CD4-positive, alpha-beta T cell treated with Interleukin-15 for 4 hours (primary cell): ENCODE measurements at places on chromosomes 5 and 9.

GRCh38 chr5:161847447-161847846 is 473 bp upstream of the GABRA1 start:
- no peak for DNase-seq

- DNase-seq: no peak
Measured at GRCh38 chr9:114178076-114178475, 22.7 kb downstream of the COL27A1 start.

DNA sequence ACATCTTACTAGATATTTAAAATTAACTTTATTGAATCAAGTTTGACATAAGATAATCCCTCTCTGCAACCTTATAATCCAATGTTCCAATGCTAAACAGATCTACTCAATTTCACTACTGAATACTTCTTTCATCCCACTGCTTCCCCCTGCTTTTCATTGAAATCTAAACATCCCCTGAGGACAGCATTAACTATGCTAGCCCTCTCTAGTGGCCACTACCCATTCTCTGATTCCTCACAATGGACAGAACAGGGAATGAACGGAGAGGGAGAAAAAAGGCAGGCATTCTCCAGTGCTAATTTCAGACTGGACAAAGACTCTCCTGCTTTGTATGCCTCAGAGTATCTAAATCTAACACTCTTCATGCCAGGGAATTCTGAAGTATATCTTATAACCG is 54.3 kb upstream of the RGS7BP start:
- DNase-seq: no peak

GRCh38 chr9:110762783-110763182 is 94.2 kb downstream of the MUSK start:
- DNase-seq: no peak

- no peak for DNase-seq
Measured at GRCh38 chr5:109324351-109324750, 85.4 kb downstream of the PJA2 start.

DNA sequence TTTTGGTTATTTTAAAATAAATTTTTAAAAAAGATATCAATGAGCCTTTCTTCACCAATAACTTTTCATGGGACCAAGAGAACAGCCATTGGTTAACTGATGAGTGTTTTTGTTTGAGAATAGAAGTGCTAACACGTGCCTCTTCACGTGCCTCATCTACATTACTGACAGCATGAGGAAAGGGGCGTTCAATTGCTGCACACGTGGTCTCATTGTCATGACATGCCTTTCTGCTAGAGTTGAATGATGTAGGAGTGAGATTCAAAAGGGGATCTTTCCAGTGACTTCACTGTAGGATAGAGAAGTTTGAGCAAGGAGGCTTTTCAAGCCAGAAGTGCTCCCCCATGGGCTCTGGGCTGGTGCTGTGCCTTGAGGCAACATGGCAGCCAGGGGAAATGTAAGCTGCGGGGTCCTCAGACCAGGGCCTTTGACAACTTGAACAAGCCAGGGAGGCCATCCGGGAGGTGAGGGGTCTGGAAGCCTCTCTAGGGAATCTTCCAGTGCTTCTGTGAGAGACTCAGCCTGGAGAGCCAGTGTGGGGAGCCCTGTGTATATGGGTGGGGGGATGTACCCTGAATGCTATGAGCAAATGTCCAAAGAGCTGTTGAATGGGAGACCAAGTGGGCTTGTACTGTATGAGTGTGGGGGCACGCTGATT is 51.2 kb upstream of the FSTL4 start:
- DNase-seq: no peak

DNA sequence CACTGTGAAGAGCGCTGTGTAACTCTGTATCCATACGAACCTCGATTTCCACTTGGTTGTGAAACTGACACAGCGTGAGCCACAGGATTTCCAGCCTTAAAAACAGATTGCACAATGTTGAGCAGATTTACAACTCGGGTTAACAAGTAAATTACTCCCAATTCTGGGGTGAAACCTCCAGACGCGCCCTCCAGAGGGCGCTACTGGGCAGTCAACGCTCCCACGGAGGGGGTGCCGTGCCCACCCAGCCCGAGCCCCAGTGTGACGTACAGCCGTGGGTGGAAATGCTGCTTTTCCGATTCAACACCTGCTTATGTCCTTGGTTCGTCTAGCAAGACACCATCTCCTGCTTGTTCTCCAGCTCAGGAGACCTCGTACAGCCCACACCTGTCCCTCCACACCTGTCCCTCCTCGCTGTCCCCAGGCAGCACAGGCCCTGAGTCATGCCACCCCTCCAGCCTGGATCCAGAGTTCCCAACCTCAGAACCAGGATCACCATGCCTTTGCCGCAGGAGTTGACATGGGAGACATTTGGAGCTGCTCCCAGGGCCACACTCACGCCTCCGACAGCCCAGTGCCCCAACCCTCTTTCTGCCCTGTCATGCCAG is 34.4 kb upstream of the SLC6A3 start:
- peak; percentile 39 for DNase-seq

- DNase-seq: no peak
Measured at GRCh38 chr9:12813960-12814876, 39.4 kb downstream of the LURAP1L start.

GRCh38 chr5:35826554-35826953 is 30.1 kb upstream of the IL7R start:
- DNase-seq: no peak

DNA sequence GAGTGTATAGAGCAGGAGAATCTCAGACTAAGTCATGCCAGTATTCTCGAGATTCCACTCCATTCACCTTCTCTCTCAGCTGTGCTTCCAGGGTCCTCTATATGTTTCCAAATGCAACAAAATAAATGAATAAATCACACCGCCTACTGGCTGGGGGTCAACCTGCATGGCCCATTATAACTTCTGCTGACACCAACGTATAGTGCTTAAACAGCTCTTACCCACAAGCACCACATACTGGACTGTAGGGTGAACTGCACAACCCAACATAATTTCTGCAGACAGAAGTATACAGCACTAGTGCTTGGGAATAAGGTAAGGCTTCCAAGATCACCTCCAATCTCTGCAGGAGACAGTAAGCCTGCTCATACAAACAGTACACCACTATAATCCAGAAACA is 33.1 kb upstream of the HTR4 start:
- DNase-seq: no peak

GRCh38 chr5:10626473-10627013 is 62.7 kb downstream of the ANKRD33B start:
- no peak for DNase-seq

- DNase-seq: no peak
Measured at GRCh38 chr5:90613918-90614504, 55.4 kb downstream of the ADGRV1 start.

- no peak for DNase-seq
Measured at GRCh38 chr5:71807909-71808308, 88.8 kb downstream of the CARTPT start.

DNA sequence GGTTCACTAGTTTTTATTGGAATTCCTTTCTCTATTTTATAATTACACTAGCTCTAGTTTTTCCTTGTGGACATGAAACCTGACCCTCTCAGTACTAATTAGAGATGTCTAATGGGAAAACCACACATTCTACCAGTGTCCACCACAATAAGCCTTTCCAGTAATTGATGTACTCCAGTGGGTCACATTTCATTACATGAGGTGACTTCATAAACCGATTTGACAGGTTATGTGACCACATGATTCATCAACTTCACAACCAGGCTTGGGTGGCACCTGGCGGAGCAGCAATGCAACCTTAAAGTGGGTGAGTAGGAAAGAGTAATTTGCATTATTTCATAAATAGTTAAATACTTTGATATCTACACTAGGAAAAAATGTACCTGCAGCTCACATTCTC is 284.2 kb upstream of the ADAMTS16 start:
- no peak for DNase-seq

DNA sequence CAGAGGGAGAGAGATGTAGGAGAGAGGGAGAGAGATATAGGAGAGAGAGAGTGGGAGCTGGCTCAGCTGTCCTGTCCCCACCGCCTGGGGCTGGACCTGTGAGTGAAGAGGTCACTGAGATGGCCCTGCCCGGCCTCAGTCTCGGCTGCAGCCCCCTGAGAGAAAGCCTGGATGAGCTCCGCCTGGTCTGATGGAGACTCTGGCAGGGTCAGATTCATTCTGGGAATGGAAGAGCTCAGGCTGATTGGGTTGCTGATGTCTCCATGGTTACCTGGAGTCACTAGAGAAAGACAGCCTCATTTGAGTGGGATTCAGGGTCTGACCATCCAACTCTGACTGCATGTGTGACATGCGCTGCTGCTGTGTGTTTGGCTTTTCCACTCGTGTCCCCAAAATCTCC is 27.1 kb upstream of the SEMA4D start:
- DNase-seq: no peak

DNA sequence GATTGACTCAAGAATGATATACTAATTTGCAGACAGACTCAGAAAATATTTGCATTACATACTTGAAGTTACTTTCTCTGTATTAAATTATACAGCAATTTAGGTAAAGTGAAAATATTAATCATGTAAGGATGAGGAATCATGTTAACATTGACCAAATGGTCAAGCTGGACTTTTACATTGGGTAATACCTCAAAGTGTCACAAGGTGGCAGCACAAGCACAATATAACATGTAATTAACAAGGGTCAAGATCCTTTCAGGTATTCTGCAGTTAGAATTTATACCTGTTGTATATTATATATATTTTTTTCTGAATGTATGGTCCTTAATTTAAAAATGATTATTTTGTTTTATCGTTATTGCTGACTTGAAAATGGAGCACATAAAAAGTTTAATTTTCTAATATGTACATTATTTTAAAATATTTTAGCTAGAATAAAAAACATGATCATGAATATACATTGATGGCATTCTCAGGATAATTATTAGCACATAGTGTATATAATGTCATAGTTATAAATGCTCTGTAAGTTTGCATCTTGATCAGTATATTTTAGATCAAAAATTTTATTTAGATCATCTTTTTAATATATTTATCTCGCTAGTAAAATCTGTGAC is 8.6 kb downstream of the HAPLN1 start:
- peak; percentile 46 for DNase-seq

DNA sequence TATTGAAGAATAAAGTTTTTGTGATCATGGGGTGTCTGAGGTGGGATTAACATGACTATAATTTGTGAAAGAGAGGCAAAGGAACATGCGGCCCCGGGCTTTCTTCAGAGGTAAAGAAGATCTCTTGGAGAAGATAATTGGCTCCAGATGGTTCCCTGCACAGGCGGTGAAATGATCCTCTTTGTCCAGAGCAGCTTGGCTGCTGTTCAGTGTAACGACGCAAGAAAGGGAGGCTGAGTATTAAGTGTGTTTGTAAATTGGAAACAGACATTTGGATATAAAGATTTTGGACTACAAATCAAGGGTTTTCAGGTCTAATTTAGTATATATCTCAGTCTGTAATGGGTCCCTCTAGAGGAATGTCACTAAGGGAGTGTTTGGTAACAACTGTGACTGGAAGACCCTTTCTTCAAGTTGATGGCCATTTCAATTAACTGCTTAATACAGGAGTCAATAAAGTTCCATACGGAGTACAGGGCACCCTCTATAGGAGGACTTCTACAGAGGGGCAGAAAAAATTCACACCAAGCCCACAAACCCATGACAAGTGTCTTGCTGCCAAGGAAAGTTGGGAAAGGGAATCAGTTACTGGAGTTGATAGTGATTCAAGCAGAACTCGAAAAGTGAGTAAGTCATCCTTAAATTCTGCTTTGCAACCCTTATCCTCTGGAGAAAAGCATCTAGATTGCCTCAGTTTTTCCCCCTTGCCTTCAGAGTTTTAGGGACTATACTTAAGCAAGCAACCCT is 4.1 kb downstream of the EQTN start:
- DNase-seq: no peak

DNA sequence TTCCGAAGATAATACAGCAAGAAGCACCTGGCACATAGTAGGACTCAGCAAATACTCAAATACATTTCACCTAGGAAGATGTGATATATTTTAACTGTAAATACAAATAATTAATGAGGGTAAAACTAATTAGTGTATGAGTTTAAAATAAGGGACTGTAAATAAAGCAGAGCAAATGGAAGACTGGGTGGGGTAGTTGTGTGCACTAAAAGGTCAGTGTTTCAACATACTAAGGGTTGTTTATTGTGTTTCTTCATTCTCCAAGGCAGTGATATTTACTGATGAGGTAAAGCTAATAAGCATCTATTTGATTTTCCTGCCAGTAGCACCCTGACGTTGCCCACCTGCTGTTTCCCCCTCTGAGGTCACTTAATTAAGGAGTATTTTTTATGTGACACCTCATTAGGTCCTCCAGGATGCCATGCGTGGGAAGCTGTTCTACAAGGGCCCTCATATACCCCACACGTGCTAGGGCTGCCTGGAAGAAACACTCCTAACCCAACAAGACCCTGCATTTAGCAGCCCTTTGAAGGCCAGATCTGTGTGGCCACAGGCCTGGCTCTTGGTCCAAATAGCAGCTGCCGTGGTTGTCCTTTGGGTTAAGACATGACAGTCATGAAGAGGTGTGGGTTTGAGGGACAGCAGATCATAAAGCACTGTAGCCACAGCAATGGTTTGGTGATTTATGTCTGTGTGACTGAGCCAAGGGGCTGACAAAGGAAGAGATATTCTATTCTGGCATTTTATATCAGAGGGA is 97.5 kb upstream of the RPS23 start:
- DNase-seq: no peak

DNA sequence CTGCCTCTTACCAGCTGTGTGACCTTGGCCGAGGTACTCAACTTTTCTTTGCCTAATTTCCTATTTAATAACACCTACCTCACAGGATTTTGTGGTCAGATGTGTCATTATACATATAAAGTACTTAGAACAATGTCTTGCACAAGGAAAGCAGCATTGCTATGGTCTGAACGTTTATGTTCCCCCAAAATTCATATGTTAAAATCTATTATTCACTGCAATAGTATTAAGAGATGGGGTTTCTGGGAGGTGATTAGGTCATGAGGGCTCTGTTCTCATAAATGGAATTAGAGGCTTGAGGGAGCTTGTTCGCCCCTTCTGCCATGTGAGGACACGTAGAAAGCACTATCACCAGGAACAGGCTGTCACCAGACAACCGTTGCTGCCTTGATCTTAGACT is 10.9 kb upstream of the RNF145 start:
- no peak for DNase-seq

DNA sequence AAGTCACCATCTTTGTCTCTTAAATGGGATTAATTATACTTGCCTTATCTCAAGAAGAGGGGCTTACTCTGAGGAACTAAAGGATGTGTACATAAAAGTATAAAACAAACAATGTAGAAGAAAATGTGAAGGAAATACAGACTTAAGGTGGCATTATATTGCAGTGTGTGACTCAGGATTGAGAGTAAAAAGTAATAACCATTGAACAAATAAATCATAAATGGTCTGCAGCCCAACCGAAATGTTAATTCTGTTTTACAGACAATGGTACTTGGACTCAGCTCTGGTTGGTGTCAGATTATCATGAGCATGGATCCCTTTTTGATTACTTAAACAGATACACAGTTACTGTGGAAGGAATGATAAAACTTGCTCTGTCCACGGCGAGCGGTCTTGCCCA is 37.4 kb downstream of the TGFBR1 start:
- no peak for DNase-seq

- DNase-seq: no peak
Measured at GRCh38 chr9:3909966-3910650, 384.3 kb upstream of the RFX3 start.

- no peak for DNase-seq
Measured at GRCh38 chr5:161548487-161549094, 2.1 kb upstream of the GABRB2 start.
